ENCODE measurements at places on chromosomes 3 and 15. TPM values are rescaled to one million over a fixed set of nuclear protein-coding genes. Genes with fewer than 3 reads are reported as not detected.

GRCh38 chr3:196662033-196662432 lies 22.5 kb downstream of the NRROS start:
- no peak for DNase-seq

DNA sequence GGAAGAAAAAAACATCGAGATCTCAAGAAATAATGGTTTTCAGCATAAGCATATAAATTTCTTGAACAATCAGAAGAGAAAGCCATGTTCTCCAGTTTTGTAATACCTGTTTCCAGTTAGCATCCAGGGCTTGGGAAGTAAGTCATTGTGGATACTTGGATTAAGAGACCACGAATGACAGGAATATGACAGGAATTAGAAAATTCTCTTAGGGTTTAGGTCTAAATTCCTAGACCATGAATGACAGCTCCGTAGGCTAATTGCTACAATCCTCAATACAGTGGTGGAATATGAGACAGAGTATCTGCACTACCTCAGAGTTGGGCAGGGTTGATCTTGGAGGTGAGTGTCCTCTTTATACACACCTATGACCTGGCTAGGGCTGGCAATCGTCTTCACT lies 517.5 kb downstream of the NTRK3 start:
- DNase-seq: no peak

GRCh38 chr15:78203346-78204225 lies 30.8 kb downstream of the ACSBG1 start:
- no peak for DNase-seq

DNA sequence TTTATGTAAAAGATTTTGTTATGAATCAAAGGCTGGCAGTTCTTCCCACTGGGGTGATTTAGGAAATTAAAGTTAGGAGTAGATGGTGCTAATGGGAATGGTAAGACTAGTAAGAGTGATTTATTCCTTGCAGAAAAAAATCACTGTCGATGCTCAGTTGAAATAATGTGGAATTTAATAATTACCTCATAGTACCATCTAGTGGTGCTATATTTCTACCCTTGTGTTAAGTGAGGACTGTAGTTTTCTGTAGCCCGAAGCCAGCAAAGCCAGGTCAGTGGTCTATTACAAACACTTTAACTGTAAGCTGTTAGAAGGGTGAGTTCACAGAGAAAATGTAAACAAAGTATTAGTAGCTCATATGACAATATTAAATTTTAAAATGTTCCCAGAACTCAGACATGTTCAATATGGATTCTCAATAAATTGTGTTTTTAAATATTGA lies 39.5 kb upstream of the GOLGA8J start:
- peak; percentile 35 for DNase-seq

GRCh38 chr3:61181874-61182273 lies 69.4 kb downstream of the FHIT start:
- DNase-seq: no peak

DNA sequence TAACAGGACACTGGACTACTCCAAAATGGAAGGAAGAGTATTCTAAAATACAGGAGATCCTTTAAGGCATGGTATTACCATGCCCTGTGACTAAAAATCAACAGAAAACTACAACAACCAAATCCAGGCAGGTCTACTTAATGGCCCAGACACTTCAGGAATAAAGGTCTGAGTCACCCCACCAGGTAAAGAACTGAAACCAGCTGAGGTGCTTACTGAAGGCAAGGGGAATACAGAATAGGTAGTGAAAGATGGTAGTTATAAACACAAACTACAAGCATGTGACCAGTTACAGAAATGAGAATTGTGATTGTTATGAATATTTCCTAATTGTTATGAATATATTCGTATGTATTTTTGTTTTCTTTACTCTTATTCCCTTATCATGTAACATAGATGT lies 13.4 kb downstream of the IFT57 start:
- DNase-seq: no peak

Gene BFSP2
- polyA plus RNA-seq: 0.86 TPM

Gene BCL2A1
- 0.67 TPM for polyA plus RNA-seq
